ENCODE measurements at places on chromosomes 2 and 18.
A peak's percentile ranks its signal among the peaks of the same experiment; 100 is the strongest.

DNA sequence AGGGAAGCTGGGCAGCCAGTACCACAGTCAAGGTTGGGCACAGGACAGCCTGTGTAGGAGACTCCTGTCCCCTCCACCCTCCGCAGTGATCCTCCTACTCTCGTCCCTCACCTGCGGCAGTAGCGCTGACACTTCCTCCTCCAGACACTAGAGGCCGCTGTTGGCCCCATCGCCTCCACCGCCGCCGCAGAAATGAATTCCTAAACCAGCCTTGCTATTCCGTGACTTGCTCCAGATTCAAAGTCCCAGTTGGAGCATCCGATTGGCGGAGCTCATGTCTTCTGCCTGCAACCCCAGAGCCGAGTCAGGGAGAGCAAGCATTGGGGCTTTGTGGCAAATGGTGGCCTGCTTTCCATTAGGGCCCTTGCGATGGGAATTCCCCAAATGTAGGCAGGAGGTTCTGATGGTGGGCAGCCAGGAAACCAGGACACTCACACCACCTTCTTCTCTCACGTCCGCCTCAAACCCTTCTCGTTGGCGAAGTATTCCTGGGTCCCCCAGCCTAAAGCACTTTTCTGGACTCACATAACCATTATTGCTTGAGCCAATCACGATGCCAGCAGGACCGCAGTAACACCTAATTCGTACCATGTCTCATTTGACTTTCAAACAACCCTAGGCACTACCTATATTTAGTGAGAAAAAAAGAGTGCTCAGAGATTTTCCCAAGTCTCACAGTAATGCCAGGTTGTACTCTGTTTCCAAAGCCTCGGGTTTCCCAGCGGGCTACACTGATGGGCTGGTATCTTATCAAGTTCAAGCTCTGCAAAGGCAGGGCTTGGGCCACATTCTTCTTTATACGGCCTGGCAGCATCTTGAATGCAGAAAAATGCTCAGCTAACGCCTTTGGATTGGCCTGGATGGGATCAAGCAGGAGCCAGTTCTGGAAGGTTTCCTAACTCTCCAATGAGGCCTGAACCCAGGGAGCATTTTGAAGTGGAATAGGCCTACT is 1.2 kb upstream of the DNAJB2 start:
- DNase-seq, result peak; percentile 55

- no peak for DNase-seq
Measured at GRCh38 chr2:83970217-83970929, 488.7 kb downstream of the SUCLG1 start.

- no peak for DNase-seq
Measured at GRCh38 chr2:201924453-201924852, 109.2 kb upstream of the FZD7 start.

GRCh38 chr2:3823748-3824147 is 120.4 kb downstream of the DCDC2C start:
- DNase-seq, result no peak

DNA sequence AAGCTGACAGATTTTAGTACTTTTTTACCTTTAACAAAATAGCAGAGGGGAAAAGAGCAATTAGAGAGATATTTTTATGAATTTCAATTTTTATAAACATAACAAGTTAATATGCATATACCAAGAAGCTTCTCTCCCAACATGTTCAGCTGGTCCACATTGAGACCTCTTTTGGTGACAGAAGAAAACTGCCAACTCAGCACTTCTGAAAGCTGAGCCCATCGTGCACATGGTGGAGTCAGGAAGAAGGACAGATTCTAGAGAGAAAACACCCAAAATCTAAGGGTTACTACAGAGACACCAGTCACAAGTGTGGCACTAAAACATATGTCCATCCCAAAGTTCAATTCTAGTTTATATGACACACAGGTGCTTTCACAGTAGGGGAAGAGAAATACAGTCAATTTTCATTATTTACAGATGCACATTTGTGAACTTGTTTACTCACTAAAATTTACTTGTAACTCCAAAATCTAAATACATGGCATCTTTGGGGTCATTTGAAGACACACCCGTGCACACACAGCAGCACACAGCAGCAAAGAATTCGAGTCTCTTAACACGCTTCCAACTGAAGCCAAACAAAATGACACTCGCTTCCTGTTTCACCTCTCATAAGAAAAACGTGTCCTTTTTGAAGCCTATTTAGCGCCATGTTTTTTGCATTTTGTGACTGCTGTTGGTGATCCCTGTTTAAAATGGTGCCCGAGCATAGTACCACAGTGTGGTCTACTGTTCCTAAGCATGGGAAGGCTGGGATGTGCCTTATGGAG is 31.5 kb downstream of the STAT1 start:
- no peak for DNase-seq

GRCh38 chr2:239788576-239789098 is 236.5 kb downstream of the NDUFA10 start:
- DNase-seq, result no peak

- no peak for DNase-seq
Measured at GRCh38 chr2:207184348-207184747, 18.6 kb upstream of the KLF7 start.

DNA sequence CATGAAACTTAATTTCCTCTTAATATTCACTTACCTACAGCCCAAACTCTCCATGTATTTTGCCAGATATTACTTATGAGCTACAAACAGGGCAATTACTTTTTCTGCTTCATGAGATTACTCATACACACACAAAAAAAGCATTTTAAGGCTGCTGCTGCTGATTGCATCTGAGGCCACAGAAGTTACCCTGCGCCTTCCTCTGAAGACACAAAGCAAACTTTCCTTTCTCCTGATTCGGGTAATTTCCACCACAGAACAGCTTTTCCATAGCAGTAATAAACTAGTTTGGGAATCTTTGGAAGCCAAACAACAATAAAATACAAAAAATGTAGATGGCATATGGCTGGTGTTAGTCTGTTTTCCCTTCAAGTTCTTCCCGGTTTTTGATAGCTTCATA is 6.2 kb downstream of the TTC32 start:
- no peak for DNase-seq

- DNase-seq, result no peak
Measured at GRCh38 chr2:98548920-98549818, 59.1 kb downstream of the COA5 start.

DNA sequence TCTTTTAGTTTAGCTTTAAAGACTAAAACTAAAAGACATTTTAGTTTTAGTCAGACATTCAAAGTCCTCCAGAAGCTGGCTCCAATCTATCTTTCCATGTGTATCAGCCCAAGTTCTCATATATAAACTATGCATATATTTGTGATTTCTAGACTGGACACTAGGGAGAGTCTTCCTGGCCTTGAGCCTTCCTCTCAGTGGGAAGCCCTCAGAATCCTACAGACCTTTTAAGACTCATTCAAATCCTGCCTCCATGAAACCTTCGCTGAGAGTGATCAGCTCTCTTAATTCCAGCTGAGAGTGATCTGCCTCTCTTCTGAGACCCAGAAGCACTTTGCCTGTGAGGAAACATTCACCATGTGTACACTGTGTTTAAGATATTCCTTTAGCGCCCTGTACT is 452.7 kb downstream of the TGIF1 start:
- DNase-seq, result no peak

DNA sequence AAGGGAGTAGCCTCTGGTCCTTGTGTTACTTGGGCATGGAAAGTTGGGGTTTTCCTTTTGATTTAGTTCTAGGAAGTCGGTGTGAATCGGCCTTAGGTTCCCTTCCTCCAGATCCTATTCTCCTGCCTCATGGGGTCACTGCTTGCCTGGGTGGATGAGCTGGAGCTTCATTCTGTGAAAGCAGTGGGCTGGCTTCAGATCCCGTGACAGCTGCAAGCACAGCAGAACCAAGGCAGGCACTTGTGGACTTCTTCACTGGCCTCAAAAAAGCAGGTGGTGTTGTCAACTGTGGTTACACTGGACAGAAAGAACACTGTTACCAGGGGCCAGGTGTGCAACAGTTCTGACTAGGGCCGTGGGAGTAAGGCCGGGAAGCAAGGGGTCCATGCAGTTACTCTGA is 243.4 kb downstream of the LDLRAD4 start:
- DNase-seq, result no peak

- no peak for DNase-seq
Measured at GRCh38 chr18:74290794-74291471, 830 bp downstream of the CYB5A start.

GRCh38 chr2:183594150-183594549 is 469.9 kb downstream of the NUP35 start:
- no peak for DNase-seq

DNA sequence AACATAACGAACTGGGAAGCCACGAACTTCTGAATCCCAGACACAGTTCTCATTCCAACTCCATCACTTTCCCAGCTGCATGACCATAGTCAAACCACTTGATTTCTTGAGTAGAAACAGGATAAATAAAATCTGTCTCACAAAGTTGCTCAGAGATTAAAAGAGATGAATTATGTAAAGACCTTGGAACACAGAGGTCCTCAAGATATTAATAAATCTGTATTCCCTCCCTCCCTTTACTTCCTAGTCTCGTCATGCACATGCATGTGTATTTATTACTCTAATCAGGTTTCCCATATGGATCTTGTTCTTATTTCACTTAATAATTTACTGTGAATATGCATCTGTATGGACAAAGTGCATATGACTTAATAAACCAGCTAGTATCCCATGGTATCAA is 21.1 kb upstream of the CSRNP3 start:
- DNase-seq, result no peak

DNA sequence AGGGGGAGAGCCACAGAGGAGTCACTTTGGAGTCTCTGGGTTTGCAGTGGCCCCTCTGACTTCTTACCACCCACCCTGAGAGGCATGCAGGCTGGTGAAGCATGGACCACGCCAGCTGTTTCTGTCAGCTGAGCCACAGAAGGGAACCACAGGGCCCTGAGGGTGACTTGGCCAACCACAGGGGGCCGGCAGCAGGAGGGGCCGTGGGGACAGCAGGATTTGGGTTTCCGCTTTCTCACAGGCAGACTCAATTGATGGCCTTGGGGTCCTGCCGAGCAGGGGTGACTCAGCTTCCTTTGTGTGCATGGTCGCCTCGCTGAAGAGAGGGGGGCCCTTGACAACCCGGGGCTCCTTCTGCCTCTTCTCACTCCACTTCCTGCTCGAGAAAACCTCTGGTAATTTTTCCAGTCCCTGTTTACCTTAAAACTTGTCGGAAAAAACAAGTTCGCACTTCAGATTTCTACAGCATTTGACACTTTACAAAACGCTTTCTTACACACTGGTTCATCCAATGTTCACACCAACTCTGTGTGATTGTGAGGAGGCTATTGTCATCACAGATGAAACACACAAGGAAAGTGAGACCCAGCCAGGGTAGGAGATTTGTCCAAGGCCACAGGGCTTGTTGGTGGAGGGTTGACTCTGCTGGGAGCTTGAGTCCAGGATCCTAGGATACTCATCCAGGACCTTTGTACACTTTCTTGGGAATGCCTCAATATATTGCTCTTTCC is 311.2 kb downstream of the LPIN1 start:
- no peak for DNase-seq

GRCh38 chr18:58557008-58557435 is 71.9 kb downstream of the ALPK2 start:
- DNase-seq, result no peak

DNA sequence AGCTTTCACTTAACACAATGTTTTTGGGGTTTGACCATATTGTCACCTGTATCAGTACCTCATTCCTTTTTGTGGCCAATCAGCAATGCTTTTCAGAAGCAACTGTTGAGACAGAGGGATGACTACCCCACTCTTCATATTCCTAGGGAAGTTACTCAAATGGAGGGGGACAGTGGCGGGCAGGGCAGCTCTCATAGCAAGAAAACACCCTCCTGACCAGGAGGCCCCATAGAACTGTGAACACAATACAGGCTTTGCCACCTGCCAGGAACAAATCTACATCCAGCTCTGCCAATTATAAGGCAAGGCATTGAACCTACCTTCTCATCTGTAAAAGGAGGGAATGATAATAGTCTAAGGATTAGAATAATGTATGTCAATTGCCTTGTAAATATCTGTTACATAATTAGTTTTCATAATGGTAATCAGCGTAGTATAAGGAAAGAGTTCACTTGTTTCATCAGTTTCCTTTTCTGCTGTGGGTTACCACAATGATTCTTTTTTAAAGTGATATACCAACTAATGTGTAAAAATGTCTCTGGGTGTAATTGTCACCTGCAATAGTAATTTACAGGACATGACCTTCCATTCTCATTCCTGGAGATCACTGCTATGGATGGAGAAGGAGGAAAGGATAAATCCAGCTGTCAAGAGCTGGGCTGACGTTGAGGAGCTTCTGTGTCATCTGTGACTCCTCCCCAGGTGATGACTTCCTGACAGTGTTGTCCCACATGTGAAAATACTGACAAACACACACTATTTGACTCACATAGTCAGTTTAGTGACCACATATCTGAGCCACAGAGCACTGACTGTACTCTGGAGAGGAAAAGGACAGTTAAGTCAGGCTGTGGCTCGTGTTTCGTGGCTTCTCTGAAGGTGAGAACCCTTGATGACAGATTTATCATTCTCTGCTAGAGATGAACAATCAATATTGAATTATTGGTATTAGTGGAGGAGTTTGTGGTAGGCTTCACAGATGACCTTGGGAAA is 13.5 kb downstream of the ALPK2 start:
- DNase-seq, result no peak

DNA sequence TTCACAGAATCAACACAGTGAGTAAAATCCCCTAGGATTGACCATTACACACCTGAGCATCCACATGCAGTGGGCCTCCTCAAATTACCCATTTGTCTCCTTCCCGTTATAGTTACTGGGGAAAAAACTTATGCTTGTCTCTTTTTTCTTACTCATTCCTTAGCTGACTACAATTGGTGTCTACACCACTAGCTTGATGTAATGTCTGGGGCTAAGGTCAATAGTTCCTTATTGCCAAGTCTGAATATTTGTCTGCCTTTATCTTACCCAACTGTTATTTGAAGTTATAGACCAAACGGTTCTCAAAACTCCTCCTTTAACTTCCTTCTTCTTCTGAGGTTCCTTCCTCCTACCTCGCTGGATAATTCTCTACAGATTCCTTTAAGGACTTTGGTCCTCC is 41.9 kb upstream of the TMEM17 start:
- peak; percentile 19 for DNase-seq

GRCh38 chr2:39743269-39743776 is 35.7 kb downstream of the THUMPD2 start:
- peak; percentile 38 for DNase-seq
